ENCODE measurements at places on chromosomes 3 and 15.

DNA sequence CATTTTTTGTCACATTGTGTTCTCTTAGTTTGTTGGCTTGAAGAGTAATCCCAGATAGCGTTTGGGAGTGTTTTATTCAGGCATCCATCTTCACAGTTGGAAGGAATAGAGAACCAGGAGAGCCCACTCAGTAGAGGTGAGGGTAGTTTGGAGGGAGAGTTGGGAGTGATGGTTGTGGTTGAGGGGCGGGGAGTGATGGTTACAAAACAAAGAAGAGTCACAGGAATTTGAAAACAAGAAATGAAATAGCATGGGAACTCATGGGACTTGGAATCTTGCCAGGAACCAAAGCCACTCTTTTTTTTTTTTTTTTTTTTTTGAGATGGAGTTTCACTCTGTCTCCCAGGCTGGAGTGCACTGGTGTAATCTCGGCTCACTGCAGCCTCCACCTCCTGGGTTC is 36.3 kb downstream of the DUT start:
- DNase-seq = no peak

DNA sequence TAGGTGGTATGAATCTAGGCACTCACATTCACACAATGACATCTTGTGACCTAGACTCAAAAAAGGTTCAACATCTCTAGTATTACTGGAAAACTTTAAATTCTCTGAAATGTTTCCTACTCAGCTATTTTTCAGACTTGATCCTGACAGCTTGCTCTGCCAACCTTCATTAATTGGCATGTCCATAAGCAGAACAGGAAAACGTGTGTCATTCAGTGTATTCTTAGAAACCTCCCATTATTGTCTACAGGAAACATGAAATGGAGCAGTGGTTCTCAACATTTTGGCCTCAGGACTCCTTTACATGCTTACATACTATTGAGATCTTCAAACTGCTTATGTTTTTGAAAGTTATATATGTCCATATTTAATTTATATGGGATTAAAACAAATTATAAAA is 363.2 kb downstream of the NAALADL2 start:
- DNase-seq = no peak

GRCh38 chr3:193231201-193231600 is 9.8 kb upstream of the PLAAT1 start:
- DNase-seq = no peak

DNA sequence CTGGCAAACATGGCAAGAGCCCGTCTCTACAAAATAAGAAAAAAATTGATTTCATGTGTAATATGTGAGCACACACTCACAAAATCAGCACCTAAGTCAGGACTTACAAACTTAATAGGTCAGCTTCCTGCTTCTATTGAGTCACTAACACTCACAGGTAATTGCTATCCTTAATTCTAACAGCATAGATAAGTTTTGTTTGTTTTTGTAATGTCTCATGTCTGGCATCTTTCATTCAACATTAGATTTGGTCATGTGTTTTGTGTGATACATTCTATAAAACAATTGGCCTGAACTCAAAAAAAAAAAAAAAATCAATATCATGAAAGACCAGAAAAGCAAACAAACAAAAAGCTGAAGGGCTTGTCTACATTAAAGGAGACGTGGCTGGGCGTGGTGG is 564.7 kb downstream of the AGBL1 start:
- no peak for DNase-seq

DNA sequence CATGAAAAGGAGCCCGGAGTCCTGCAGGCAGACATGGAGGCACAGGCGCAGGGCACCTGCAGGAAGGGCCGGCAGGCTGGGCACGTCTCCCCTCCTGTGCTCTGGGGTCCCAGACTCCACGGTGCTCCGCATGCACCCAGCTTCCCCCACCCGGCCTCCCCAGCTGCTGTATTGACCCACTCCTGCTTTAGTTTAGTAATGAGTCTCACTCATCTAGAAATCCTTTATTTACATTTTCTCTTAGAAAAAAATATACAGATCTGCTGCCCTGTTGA is 8.5 kb downstream of the MESP2 start:
- no peak for DNase-seq

GRCh38 chr3:42308651-42309050 is 42.7 kb upstream of the CCK start:
- no peak for DNase-seq

- DNase-seq = no peak
These were observed 14.7 kb downstream of the PCYT1A start for GRCh38 chr3:196272826-196273225.

DNA sequence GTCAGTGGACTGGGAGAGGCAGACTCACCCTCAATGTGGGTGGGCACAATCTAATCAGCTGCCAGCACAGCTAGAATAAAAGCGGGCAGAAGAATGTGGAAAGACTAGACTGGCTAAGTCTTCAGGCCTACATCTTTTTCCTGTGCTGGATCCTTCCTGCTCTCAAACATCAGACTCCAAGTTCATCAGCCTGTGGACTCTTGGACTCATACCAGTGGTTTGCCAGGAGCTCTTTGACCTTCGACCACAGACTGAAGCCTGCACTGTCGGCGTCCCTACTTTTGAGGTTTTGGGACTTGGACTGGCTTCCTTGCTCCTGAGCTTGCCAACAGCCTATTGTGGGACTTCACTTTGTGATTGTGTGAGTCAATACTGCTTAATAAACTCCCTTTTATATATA is 68.0 kb downstream of the CNTN3 start:
- no peak for DNase-seq

DNA sequence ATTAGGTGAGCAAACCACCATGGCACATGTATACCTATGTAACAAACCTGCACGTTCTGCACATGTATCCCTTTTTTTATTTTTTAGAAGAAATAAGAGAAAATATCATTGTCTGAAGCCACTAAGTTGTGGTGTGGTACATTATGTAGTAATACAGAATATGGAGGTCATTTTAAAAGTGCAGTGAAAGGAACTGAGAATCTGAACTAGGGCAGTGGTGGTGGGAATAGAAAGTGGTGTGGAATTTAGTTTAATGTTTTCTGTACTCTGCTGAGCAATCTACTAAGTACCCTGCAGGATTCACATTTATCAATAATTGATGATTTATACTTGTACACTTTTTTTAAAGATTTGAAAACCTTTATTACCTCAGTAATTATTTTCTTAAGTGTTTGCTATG is 283.5 kb downstream of the CHL1 start:
- DNase-seq = no peak

- DNase-seq = no peak
These were observed 246.5 kb downstream of the RPLP1 start for GRCh38 chr15:69699096-69699495.

- no peak for DNase-seq
These were observed 31.6 kb upstream of the UBE2Q2 start for GRCh38 chr15:75811626-75812025.

DNA sequence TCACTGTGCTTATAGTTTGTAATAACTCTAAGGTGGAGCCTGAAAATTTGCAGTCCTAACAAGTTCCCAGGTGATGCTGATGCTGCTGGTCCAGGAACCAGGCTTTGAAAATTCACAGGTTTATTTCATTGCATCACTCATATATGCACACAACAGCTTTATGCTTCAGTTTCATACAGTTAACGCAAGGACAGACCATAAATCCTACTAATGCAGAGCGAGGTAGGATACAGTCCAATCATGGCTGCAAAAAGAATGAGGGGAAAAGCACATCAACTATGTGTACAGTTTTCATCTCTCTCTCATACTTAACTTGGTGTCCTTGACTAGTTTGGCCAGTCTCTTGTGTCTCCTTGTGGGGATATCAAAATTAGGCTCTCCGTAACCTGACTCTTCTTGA is 135.1 kb downstream of the SLCO3A1 start:
- DNase-seq = no peak

DNA sequence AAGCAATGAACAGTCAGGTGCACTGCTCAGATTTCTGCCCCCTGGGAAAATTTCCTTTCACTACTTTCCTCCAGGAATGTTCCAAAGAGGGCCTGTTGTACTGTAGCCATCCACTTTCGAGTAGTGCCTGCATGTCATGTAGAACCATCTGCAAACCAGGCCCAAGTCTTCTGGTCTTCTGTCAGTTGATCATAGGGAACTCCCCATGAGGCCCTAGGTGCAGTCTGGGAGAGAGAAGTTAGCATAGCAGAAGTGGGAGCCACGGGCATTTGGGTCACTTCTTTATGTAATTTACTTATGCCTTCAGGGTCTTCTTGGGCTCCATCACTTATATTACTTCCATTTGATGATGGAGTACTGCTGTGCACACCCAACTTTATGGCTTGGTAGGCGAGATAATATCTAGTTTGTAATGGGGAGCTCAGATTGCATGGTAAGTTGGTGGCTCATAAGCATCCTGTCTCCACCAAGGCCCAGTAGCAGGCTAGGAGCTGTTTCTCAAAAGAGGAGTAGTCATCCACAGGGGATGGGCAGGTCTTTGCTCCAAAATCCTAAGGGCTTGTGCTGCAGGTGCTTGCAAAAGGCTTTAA is 151.4 kb downstream of the NFKBIZ start:
- no peak for DNase-seq

DNA sequence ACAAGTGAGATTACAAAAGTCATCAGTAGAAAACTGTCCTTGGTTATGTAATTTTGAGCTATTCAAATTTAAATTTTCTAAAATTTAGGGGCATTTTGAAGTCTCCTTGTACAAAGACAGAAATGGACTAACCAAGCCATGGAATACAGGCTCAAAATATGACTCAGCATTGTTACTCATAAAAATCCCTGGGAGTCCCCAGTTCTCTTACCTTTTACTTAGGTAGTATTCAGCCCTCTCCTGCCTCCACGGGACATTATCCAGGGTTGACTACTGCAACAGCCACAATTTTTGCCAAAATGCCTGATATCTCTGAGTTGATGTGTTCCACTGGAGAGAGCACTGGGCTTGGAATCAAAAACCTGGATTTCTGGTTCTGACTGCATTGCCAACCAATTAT is 25.0 kb downstream of the CLDN18 start:
- no peak for DNase-seq

GRCh38 chr15:50883903-50884302 is 24.6 kb upstream of the AP4E1 start:
- no peak for DNase-seq

DNA sequence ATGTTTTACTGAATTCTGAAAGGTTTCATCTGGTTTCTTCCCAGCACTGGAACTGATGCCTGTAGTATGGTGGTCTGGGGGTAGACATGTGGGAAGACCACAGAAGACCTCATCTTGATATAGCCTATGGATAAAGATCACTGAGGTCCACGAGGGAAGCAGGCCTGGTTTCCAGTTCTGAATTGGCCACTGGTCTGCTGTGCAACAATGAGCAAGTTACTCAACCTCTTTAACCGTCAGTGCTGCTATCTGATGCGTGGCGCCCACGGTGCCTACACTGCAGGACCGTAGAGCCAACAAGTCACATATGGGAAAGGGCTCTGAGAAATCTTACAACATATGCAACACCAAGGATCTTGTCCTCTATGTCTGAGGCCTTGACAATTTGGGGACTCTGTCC is 13.3 kb downstream of the TLE3 start:
- peak; percentile 21 for DNase-seq

DNA sequence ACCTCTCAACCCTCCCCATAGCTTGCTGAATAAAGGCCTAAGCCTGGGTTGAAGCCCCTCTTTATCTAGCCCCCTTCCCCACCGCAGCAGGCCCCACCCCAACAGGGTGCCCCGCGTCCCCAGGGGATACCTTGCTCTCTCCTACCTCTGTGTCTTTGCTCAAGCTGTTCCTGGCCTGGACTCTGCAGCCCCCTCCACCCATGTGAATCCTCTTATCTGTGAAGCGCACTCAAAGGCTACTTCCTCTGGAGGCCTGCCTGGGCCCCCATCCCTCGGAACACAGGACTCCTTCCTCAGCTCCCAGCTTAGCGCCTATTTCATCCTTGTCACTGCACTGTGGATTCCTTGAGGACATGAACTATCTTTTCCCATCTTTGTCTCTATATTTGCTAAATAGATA is 61.4 kb upstream of the HERC1 start:
- no peak for DNase-seq

- DNase-seq = peak; percentile 40
These were observed 75.0 kb downstream of the SEMA5B start for GRCh38 chr3:122952520-122952919.

DNA sequence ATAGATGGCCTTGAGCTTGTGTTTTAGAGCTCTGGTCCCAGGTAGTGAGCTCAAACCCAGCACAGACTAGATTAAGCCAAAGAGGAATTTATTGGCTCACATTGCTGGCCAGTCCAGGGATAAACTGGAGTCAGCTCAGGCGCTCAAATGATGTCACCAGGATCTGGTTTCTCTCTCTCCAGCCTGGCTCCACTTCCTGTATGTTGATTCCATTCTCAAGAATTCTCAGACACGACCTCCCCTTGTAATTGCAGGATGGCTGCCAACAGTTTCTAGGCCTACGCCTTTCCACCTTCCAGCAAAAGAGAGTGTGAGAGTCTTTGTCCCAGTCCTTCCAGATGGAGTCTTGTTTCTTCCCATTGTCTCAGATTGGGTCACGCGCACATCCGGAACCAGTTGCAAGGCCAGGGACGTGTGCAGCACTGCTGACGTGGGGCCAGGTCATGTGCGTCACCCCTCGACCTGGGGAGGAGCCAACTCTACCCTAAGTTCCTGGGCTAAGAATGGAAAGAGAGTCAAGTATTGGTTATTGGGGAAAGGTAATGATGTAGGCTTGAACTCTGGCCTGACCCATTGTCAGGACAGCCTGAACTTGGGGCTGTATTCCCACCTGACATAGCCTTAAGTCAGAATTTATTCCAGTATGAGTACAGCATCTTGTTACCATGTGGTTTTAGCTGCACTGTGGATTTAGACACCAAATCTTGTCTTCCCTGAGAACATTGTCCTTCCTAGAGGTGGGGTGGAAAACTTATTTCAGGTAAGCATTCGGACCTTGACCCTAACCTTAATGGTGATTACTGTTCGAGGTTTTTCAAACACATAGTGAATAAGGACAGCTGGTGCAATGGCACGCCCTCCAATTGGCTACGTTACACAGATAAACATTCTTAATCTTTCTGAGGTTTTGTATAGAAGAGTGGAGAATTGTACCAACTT is 31.6 kb downstream of the CACNA1D start:
- DNase-seq = no peak

DNA sequence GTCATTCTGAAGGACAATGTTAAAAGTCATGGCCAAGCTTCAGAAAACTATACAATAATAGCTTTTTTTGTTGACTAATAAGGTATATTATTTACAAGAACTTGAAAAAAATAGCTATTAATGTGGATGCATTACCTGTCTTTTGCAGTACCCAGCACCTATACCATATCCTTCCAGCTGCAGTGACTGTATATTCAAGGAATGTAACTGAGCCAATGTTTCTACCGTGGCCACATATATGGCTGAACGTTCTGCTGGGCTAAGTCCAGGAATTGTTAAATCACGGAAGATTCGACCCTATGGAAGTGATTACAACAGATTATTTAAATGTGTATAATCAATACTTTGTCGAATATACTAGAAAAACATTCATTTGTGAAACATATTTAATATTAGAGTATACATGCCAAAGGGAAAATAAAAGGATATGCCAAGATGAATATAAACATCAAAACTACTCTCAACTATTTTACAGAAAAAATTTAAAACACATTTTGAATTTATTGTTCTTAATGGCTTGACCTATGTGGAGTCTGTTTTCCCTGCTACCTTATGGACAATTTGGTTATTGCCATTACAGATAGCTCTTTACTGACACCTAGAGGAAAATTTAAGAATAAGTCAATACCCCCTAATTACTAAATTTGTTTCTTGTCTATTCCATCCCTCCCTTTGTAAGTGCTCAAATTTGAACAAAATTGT is 17.6 kb downstream of the ACAD11 start:
- peak; percentile 67 for DNase-seq

GRCh38 chr15:50881121-50882048 is 27.1 kb upstream of the AP4E1 start:
- DNase-seq = no peak

- DNase-seq = peak; percentile 7
These were observed at the start of gene EPHA6 for GRCh38 chr3:96813820-96814650. Gene EPHA6, plus strand, starts transcription at chr3:96814594.

- no peak for DNase-seq
These were observed 227.2 kb downstream of the XXYLT1 start for GRCh38 chr3:195043607-195044339.
